Natural killer cell treated with Interleukin-12 subunit alpha and Interleukin-12 subunit beta and Interleukin-15 and Interleukin-18, amount 100 ng/mL, for 72 hours (primary cell): ENCODE measurements at places on chromosomes 1 and 21.

- DNase-seq, result no peak
These were observed 180.4 kb downstream of the FGGY start for GRCh38 chr1:59477286-59477685.

- DNase-seq, result no peak
These were observed 34.1 kb downstream of the TMCO4 start for GRCh38 chr1:19765623-19766022.

DNA sequence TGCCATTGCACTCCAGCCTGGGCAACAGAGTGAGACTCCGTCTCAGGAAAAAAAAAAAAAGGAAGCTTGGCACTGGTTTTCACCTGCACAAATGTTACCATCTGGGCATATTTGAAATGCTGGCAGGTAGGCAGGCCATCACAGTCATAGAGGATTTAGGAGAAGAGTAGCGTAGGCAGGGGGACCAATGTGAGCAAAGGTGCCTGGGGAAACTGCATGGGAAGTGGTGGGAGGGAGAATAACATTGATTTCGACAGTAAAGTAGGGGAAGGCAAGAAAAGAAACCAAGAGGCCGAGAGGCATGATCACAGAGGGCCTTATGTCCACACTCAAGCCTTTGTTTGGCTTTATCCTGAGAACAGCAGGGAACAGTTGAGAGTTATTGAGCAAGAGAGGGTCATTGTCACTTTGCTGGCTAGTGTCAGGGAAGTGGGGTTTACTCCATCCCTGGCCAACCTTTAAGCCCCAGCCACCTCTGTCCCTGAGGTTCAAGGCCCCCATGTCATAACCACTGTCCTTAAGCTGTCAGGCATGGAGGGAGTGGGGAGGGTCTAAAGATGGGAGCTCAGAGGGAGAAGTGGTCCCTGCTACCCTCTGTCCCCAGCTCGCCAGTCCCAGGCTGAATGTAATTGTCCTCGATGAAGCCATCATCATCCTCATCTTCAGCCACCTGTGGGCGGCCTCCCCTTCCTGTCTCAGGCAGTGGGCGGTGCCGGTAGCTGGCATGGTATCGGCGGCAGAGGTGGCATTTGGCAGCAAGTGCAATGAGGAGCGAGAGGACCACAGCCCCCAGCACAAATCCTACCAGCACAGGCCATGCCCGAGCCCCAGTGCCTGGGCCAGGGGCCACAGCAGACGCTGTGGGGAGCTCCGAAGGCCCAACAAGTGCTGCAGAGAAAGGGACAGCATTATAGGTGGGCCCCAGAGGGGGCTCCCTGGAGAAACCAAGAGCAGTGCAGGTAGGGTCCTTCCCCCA, 2.9 kb downstream of the C1orf210 start:
- DNase-seq, result no peak

DNA sequence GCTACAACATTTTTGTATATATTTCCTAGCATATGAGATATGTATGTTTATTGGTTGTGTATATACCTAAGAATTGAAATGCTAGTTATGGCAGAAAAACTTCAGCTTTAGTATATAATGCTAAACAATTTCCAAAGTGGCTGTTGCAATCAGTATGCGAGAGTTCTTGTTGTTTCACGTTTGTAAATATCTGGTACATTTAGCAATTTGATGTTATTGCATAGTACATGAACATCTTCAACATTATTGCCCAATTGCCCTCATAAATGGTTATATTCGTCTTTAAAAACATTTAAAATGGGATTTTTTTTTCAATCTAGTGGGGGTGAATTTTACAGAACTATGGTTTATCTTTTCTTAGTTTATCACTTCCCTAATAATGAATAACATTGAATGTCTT, 86.2 kb upstream of the HP1BP3 start:
- no peak for DNase-seq

DNA sequence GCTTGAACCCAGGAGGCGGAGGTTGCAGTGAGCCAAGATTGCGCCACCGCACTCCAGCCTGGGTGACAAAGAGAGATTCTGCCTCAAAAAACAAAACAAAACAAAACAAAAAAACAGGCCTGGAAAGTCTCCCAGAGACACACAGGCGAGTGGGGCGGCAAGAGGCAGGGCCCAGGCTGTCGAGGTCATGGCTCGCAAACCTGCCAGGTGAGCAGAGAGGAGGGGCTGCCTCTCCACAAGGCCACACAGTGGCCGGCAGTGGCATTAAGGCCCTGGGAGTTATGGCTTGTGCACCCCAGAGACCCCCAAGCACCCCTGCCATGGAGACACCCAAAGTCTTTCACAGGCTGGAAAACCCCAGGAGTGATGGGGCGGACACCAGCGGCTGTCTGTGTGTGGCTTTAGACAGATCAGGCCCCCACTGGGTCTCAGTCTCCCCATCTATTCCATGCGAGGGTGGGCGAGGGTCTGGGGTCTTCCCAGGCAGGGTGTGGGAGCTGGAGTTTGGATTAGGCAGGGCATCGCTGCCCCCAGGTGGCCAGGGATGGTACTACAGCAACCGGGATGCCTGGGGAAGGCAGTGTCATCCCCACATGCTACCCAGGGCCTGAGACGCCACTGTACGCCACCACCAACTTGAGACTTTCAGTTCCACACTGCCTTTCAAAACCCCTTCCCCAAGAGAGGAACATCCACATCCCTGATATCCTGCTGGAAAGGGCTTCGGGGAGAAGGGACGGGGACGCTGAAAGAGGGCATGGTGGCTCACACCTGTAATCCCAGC, 7.3 kb upstream of the CTRC start:
- no peak for DNase-seq

- no peak for DNase-seq
These were observed 86.5 kb upstream of the WARS2 start for GRCh38 chr1:119226913-119227312.

DNA sequence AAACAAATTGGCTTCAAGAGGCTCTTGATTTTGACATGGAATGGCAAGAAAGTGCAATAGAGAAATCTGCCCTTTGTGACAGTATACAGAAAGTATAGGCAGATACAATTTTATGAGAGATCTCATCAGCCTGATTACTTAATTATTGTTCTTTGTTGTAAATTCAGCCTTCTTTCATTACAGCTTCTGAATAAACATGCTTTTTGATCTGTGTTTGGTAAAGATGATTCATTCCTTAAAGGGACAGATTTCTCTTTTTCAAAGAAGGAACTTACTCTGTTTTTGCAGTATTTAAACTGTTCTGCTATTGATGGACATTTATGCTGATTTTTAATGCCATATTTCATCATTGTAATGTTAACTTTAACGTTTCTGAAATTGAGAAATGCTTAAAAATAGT, 13.7 kb upstream of the MPC2 start:
- no peak for DNase-seq

GRCh38 chr1:97073936-97074335, 352.4 kb downstream of the PTBP2 start:
- DNase-seq, result no peak

GRCh38 chr1:66938613-66939012, 13.8 kb downstream of the MIER1 start:
- DNase-seq, result no peak

DNA sequence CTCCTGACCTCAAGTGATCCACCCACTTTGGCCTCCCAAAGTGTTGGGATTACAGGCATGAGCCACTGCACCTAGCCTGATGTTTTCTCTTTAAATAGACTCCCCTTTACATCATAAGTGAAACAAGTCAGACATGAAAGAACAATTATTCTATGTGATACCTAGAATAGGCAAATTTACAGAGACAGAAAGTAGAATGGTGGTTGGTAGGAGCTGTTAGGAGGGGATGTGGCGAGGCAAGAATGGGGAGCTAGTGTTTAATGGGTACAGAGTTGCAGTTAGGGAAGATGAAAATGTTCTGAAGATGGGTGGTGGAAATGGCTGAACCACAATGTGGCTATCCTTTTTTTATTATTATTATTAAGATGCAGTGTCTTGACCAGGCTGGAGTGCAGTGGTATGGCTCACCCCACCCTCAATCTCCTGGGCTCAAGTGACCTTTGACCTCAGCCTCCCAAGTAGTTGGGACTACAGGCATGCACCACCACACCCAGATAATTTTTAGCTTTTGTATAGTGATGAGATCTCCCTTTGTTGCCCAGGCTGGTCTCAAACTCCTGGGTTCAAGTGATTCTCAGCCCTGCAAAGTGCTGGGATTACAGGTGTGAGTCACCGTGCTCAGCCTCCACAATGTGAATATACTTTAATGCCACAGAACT, 28.4 kb downstream of the ELF3 start:
- DNase-seq, result no peak

- no peak for DNase-seq
These were observed 44.5 kb downstream of the BCL9 start for GRCh38 chr1:147585640-147586383.

DNA sequence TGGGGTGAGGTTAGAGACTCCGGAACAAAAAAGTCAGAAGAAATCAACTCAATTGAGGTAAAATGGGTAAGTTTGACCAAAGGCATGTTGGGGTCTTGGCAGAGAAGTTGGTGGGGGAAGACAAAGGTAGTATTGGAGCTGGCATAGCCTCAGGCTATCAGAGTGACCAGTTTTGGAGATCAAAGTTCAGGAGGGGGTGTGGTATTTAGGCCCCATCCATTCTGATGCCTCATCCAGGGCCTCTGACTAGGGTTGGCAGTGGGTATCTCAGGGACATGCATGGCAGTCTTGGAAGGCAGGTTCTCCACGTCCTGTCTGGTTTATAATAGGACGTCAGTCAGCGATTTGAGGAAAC, 73.2 kb upstream of the TRABD2B start:
- no peak for DNase-seq

DNA sequence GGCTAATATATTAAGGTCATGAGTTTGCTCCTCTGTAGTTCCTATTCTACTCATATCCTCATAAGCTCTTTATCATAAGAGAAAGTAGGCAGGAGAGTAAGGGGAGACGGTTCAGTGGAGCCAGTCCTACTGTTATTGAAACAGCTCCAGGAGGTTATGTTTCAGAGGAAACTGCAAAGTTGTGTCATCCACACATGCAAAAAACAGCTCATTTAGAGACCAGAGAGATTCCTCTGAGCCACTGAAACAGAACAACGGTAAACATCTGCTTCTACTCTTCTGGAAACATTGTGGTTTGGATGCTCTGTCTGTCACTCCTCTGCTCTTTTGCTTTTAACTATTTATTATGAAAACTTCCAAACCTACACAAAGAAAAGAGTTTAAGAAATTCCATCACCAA, 66.3 kb upstream of the PPP2R5A start:
- no peak for DNase-seq
